Naive thymus-derived CD4-positive, alpha-beta T cell (primary cell): ENCODE measurements at places on chromosomes 2 and 18. TPM values are rescaled to one million over a fixed set of nuclear protein-coding genes. Genes with fewer than 3 reads are reported as not detected.

DNA sequence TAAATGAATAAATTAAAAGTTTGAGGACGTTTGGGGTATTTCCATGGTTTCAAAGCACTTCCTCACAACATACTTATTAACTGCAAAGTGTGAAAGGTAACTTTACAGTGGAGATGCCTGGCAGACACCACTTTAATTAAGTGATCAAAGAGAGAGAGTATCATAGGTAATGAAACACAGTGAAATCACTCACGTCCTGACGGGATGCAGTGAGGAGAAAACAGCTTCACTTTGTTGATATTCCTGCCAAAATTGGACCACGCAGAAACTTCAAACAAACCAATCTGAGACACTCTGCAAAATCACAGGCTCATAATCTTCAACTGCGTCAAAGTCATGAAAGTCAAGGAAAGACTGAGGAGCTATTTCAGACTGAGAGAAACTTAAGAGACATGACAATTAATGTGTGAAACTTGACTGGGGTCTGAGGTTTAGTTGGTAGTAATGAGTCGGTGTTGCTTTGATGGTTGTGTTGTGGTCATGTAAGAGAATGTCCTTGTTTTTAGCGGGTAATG, 66.0 kb upstream of the ITGB6 start:
- H3K27ac ChIP-seq, result no peak overlapping the region
- no peak overlapping the region for H3K4me3 ChIP-seq
- no peak for DNase-seq
- H3K27me3 ChIP-seq, result no peaks in the 10 kb centered on the region

GRCh38 chr2:20103530-20103929, 52.1 kb upstream of the LAPTM4A start:
- no peak overlapping the region for H3K4me3 ChIP-seq
- H3K27me3 ChIP-seq, result no peaks in the 10 kb centered on the region
- no peaks in the 10 kb centered on the region for H3K36me3 ChIP-seq
- H3K4me1 ChIP-seq, result no peaks in the 10 kb centered on the region
- DNase-seq, result no peak

GRCh38 chr2:206693399-206694137, 24.6 kb downstream of the DYTN start:
- no peaks in the 10 kb centered on the region for H3K4me1 ChIP-seq
- DNase-seq, result peak; percentile 50
- no peaks in the 10 kb centered on the region for H3K36me3 ChIP-seq
- no peak overlapping the region for H3K4me3 ChIP-seq

GRCh38 chr2:32683520-32684086, 55.8 kb downstream of the TTC27 start:
- H3K27me3 ChIP-seq, result no peaks in the 10 kb centered on the region
- peaks cover 27% of the 10 kb centered on the region for H3K36me3 ChIP-seq
- no peaks in the 10 kb centered on the region for H3K4me1 ChIP-seq
- H3K27ac ChIP-seq, result no peak overlapping the region
- no peak for DNase-seq

- no peaks in the 10 kb centered on the region for H3K27me3 ChIP-seq
- no peak overlapping the region for H3K4me3 ChIP-seq
- H3K4me1 ChIP-seq, result peaks cover 35% of the 10 kb centered on the region
These were observed 171.3 kb downstream of the THADA start for GRCh38 chr2:43424262-43425207.

DNA sequence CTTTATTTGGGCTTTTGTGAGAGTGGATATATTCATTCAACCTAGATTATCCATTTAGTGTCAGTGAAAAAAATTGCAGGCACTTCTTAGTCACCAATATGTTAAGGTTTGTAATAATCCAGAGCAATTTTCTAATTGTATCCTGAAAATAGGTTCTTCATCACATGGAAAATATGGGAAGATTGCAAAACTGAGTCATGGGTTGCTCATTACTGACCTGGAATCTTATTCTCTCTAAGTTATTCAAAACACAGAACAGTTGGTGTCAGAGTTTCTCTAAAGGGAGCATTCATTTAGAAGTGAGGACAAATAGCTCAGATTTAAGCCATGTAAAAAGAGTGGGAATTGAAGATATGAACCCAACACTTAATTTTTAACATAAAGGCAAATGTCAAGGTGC, 181.3 kb downstream of the IKZF2 start:
- H3K36me3 ChIP-seq, result no peaks in the 10 kb centered on the region
- no peak overlapping the region for H3K27ac ChIP-seq
- no peak for DNase-seq
- H3K4me1 ChIP-seq, result no peaks in the 10 kb centered on the region

DNA sequence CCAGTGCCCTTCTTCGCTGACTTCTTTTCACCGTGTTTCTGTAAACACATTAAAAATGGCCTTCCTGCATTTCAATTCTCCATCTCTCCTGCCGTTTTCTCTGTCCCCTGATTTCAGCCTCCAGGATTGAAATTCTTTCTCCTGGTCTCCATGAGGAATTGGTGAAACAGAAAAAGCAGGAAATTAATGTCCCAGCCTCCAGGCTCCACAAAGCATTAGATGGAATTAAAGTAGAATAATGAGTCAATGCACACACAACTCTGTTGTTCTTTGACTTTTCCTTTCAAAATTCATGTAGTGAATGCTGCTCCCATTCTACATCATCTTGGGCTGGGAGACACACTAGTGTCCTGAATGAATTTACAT, 209.5 kb downstream of the KLHL29 start:
- no peak overlapping the region for H3K27ac ChIP-seq
- H3K36me3 ChIP-seq, result no peaks in the 10 kb centered on the region
- H3K4me3 ChIP-seq, result no peak overlapping the region

- H3K4me1 ChIP-seq, result no peaks in the 10 kb centered on the region
- H3K4me3 ChIP-seq, result no peak overlapping the region
- H3K27me3 ChIP-seq, result no peaks in the 10 kb centered on the region
These were observed 208.4 kb upstream of the SMAD2 start for GRCh38 chr18:48138660-48139430.

DNA sequence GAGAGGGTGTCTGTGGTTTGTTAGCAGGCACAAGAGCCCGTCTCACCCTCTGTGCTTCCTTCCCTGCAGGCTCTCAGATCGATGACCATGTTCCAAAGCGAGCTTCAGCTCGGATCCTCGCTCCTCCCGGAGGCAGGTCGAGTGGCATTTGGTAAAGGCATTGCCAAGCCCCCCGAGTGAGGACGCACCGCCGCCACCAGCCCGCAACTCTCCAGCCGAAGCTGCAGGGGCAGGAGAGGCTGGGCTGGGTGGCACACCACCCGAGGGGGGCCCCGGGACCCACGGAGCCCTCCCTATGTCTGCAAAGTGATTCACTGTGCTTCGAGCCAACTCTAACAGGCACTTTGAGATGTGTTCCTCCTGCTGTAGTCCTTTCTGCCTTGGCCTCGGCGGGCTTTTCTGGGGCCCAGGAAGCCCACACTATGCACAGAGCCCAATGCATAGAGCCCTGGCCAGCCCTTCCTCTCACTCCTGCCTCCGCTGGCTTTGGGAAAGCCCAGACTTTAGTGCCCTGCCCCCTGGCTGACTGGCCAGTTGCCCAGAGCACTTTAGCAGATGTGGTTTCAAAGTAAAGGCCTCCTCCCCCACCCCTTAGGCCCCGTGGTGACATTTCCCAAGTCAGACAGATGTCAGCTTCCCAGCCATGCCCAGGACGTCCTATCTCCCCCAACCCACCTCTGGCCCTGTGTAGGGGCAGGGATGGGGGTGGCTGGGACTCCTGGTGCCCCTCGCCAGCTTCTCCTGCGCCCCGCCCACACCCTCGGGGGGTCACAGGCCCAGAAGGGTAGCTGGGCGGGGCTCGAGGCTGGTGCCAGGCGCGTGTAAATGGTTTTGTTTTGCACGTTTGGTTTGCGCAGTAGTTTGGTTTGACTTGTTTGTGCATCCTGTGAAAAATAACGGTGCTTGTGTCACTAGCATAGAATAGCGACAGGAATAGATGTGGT, 23.3 kb upstream of the MAPRE3 start:
- no peak for DNase-seq
- H3K27me3 ChIP-seq, result no peaks in the 10 kb centered on the region
- no peaks in the 10 kb centered on the region for H3K36me3 ChIP-seq
- H3K27ac ChIP-seq, result no peak overlapping the region

- H3K27ac ChIP-seq, result no peak overlapping the region
- no peaks in the 10 kb centered on the region for H3K36me3 ChIP-seq
- H3K4me3 ChIP-seq, result no peak overlapping the region
- DNase-seq, result no peak
These were observed 162.6 kb downstream of the PDE11A start for GRCh38 chr2:177909962-177910361.

DNA sequence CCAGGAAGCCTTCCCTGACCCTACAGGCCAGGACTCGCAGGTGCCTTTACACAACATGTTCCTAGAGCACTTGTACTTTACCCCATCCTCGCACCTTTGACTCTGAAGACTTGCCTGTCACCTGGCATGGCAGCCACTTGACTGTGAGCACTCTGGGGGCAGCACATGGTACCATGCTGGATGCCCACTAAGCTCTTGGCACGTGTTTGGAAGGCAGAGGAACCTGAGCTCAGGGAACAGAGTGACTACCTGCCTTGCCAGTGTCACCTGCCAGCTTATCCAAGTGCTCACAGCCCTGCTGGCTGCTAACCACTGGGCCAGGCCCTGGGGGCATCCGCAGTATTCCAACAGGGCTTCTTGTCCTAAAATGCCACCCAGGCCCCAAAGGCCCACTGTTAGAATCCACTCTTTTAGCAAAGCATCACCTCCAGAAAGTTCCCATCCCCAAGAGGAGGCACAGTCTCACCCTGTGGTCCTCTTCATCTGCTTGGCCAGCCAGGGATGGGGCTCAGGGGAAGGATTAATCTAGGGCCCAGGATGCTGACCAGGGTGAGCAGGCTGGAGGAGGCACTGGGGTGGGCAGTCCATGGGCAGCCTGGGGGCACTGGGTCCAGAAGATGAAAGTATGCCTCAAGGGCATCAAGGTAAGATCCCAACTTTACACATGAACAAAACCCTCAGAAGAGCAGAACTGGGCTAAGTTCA, 57.0 kb downstream of the ZBTB7C start:
- no peak overlapping the region for H3K4me3 ChIP-seq
- no peak for DNase-seq
- no peak overlapping the region for H3K27ac ChIP-seq
- no peaks in the 10 kb centered on the region for H3K4me1 ChIP-seq
- no peaks in the 10 kb centered on the region for H3K27me3 ChIP-seq

GPR17 gene
- not detected for total RNA-seq

CABLES1 gene
- 3.9 and 5.7 TPM in 2 replicates for total RNA-seq

SH2D6 gene
- total RNA-seq, result 1.1 TPM

HNMT gene
- 7.5 TPM for total RNA-seq

HOXD13 gene
- not detected for total RNA-seq
